CD4-positive, alpha-beta T cell (primary cell): ENCODE measurements at places on chromosomes 6 and 20.

GRCh38 chr6:78607189-78607588, 260.2 kb upstream of the IRAK1BP1 start:
- DNase-seq, result no peak

DNA sequence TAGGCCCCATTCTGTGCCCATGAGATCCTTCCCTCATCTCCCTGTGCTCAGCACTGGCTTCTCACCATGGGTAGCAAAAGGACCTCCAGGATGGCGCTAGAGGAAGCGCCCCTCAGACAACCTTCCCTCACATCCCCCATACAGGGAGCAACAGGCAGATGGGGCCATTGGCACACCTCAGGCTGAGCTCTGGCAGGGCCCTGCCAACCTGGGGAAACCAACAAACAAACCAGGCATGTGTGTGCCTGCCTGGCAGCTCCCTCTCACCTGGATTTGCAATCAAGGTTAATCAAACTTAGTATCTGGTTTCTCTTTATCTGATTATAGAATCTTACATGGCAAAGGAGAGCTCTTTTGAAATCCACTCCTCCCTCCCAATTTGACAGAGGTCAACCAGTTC, 134.9 kb downstream of the SLC23A2 start:
- no peak for DNase-seq

DNA sequence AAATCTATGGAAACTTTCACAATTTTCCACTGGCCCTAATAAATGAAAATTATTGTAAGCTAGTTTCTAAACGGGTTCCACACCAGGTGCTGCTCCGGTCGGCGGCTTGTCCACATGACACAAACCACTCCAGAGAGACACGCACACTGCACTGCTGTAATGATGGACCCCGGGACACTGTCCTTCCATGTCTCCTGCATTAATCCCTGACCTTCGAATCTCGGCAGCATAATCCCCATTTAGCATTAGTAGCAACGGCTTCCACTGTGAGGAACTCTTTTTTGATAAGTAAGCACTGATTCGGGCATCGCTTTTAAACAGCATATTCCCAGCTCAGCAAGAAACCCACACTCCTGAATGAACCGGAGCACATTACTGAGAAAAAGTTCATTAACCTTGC, 43.5 kb downstream of the INSM1 start:
- no peak for DNase-seq

GRCh38 chr6:129680633-129681032, 29.3 kb downstream of the ARHGAP18 start:
- DNase-seq, result no peak

DNA sequence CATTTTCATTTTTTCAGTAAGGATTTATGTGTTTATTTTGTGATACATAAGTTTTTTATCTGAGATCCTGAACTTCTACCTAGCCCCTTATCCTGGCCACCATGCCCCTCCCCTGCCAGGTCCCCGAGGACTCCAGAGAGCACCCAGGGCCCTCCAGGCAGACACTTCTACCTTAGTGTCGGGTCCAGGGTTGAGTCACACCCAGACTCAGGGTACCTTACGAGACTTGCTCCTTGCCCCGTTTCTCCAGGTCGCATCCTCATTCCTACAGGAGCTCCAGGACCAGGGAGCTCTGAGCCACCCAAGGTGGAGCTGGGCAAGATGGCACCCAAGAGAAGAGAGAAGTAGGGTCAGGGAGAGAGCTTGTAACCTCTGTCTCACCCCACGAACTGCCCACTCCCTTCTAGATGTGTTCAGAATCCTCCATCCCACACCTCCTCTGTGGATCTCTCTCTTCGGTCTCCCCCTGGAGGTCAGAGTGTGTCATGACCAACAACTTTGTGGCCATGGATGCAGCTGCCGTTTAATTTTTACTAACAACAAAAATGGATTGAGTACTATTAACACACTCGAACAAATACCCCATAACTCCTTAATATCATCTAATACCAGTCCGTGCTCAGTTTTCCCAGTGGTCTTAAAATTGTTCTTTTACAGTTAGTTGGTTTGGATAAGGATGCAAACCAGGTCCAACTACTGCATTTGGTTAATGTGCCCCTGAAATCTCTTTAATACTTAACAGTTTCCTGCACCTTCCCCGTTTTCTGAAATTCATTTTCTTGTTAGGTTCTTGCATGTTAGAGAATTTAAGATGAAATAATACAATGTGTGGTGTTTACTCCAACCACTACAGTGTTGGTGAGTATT, 130.6 kb upstream of the INSM1 start:
- DNase-seq, result no peak

DNA sequence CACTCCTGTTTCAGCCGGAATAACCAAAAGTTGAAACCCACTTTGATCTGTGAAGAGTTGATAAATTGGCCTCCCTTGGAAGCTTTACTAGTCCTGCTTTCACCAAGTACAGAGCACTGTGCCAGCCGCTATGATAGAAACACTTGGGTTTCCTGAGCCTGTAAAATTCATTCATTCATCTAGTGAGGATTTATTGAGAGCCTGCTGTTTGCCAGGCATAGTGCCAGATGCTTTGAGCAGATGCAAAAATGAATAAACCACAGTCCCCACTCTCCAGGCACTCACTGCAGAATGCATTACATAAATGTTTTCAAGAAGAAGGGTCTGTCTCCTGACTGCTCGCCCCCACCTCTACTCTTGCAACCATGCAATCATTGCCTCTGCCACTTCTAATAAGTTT, 25.3 kb upstream of the TMEM217 start:
- no peak for DNase-seq
